Spinal cord (tissue), 10 donors: ENCODE measurements at places on chromosomes 16 and 17. TPM values are rescaled to one million over a fixed set of nuclear protein-coding genes. Genes with fewer than 3 reads are reported as not detected.
A peak's percentile ranks its signal among the peaks of the same experiment; 100 is the strongest.

ZPBP2 gene
- total RNA-seq: not detected

ABCA5 gene
- total RNA-seq: 38.2 TPM

ABCA10 gene
- 6.5 TPM for total RNA-seq

KRTAP4-3 gene
- total RNA-seq: not detected

GRCh38 chr16:19114359-19115147 lies 789 bp downstream of the ITPRIPL2 start:
- H3K27ac ChIP-seq: peak overlapping the region; percentile 47
- peak overlapping the region; percentile 50 for H3K4me3 ChIP-seq
- H3K27me3 ChIP-seq: peaks cover 21% of the 10 kb centered on the region
- H3K4me1 ChIP-seq: peaks cover 27% of the 10 kb centered on the region
- H3K36me3 ChIP-seq: peaks cover 15% of the 10 kb centered on the region

GRCh38 chr17:5672815-5673430 lies 88.6 kb upstream of the NLRP1 start:
- H3K27ac ChIP-seq: no peak overlapping the region
- H3K27me3 ChIP-seq: no peaks in the 10 kb centered on the region
- no peak overlapping the region for H3K4me3 ChIP-seq

DNA sequence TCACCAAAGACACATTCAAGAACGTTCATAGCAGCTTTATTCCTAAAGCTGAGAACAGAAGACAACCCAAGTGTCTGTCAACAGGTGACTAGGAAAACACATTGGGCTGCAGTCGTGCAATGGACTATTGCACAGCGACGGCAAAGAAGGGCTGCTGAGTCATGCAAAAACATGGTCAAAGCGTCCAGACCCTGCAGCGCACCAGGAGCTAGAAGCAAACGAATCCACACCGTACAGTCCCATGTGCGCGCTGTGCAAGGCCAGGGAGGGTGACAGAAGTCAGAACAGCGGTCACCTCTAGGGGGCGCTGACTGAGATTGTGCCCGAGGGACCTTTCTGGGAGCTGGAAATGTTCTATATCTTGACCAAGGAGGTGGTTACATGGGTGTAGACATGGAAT lies 266.4 kb downstream of the MAF start:
- H3K27me3 ChIP-seq: peaks cover 3% of the 10 kb centered on the region
- no peaks in the 10 kb centered on the region for H3K4me1 ChIP-seq
- DNase-seq: no peak
- no peak overlapping the region for H3K4me3 ChIP-seq
- no peak overlapping the region for H3K27ac ChIP-seq
- no peaks in the 10 kb centered on the region for H3K36me3 ChIP-seq

DNA sequence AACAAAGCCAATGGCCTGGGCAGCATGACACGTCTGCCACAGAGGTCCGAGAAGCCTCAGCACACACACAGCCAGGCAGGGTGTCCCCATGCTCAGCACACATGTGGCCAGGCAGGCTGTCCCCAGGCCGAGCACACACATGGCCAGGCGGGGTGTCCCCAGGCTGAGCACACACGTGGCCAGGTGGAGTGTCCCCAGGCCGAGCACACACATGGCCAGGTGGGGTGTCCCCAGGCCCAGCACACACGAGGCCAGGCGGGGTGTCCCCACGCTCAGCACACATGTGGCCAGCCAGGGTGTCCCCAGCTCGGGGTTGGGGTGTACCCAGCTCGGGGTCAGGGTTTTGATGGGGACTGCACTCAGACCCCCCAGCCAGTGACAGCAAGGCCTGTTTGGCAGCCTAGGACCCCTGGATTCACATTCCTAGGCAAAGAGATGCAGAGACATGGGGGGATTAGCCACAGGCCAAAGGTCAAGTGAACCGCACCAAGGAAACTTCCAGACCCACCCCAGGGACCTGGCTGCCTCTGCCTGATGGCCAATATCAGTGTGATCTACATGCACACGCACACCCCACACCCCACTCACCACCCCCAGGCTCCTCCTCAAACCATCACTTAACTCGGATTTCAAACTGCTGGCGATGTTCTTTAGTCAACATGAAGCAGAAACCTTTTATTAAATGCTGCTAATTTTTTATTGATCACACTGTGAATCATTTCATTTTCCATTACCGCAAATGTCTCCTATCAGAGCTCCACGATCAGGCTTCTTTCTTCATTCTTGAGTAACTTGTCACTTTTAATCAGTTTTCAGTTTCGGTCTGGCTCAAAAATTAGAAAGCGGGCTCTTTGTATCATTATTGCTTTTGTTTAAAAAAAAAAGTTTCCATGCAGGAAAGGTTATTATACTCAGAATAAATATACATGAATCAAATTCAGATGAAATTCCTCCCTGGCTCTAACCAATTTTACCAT lies 111.4 kb downstream of the ZNF423 start:
- peaks cover 46% of the 10 kb centered on the region for H3K4me1 ChIP-seq
- DNase-seq: no peak
- no peak overlapping the region for H3K27ac ChIP-seq
- no peaks in the 10 kb centered on the region for H3K27me3 ChIP-seq
- no peaks in the 10 kb centered on the region for H3K36me3 ChIP-seq

DNA sequence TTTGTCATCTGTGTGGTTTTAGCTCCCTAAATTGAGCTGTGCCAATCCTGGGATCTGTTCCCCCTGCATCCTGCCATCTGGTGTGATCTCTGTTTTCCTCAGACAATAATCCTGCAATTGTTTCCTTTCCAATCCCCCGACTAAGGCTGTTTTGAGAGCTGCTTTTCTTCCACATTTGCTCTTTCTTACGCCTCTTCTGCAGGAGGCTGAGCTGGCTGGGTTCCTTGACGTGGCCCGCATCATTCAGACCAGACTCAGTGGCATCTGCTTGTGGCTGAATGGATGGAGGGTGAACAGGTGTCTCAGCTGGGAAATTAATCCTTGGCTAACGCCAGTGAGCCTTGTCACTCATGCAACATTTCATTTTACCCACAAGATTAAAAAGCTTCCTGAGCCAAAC lies 9.8 kb upstream of the MED9 start:
- no peaks in the 10 kb centered on the region for H3K27me3 ChIP-seq
- H3K4me3 ChIP-seq: no peak overlapping the region
- peaks cover 22% of the 10 kb centered on the region for H3K4me1 ChIP-seq

- H3K36me3 ChIP-seq: no peaks in the 10 kb centered on the region
- no peak overlapping the region for H3K4me3 ChIP-seq
- H3K4me1 ChIP-seq: peaks cover 16% of the 10 kb centered on the region
- DNase-seq: no peak
These were observed 32.5 kb downstream of the ABCC12 start for GRCh38 chr16:48123104-48123788.

- no peak overlapping the region for H3K27ac ChIP-seq
- H3K4me3 ChIP-seq: no peak overlapping the region
- H3K27me3 ChIP-seq: no peaks in the 10 kb centered on the region
- DNase-seq: no peak
- peaks cover 27% of the 10 kb centered on the region for H3K36me3 ChIP-seq
These were observed 2.5 kb downstream of the ADAT1 start for GRCh38 chr16:75620326-75621169.

DNA sequence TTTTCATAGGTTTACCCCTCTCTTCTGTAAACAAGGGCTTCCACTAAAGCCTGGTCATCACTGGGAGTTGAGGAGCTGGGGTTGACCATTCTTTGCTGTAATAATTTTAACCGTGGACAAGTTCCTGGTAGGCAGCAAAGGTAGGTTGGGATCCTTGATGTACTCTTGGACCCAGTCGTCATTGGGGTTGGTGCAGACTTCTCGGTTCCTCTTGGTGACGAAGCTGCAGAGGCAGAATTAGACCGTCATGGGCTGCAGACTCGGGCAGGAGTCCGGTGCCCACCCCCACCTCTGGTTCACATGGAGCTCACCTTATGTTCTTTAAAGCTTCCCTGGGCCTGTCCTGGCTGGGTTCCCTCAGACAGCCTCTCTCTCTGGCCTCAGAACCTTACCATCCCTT lies 3.8 kb downstream of the CCL16 start:
- no peaks in the 10 kb centered on the region for H3K27me3 ChIP-seq
- DNase-seq: no peak
- no peaks in the 10 kb centered on the region for H3K36me3 ChIP-seq
- no peaks in the 10 kb centered on the region for H3K4me1 ChIP-seq
- H3K27ac ChIP-seq: no peak overlapping the region
- H3K4me3 ChIP-seq: no peak overlapping the region

DNA sequence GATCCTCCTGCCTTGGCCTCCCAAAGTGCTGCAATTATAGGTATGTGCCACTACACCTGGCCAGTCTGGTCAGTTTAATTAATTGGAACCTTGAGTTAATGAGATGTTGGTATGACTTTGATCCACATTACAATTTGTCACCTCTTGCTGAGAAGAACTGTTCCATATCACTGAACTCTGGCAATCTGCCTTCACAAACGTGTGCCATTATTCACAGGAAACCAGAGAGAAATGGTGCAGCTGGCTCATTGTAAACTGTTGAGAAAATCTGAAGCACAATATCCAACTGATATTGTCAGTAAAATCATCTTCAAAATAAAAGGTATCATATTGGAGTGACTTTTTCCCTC lies 39.3 kb upstream of the YPEL2 start:
- no peaks in the 10 kb centered on the region for H3K27me3 ChIP-seq
- H3K27ac ChIP-seq: no peak overlapping the region

GRCh38 chr16:49492896-49493626 lies 119.5 kb downstream of the C16orf78 start:
- peaks cover 16% of the 10 kb centered on the region for H3K36me3 ChIP-seq
- no peaks in the 10 kb centered on the region for H3K27me3 ChIP-seq
- H3K4me3 ChIP-seq: no peak overlapping the region

DNA sequence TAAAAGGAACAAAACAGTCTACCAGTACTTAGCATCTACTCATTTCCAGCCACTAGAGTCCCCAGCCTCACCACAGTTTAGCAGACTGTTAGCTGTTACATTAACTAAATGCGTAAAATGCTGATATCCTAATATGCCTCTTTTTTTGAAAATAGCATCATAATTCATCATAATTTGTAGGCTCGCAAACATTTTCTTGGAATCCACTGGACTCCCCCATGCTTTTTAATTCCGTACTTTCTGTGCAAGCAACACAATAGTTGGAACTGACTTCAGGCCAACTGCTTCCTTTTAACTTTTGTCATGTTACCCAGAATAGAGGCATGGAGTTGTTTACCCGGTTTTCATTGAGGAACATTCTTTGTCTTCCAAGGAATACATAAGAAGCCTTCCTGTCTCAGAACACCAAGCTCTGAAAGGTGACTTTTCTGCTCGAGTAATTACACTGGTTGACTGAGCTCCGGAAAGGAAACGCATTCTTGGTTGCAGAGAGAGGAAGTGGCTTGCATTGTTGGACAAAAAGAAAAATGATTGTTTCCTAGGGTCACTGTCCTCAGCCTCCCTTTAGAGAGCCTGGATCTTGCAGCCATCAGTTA lies 30.9 kb upstream of the SEC14L1 start:
- no peaks in the 10 kb centered on the region for H3K36me3 ChIP-seq
- peak overlapping the region; percentile 64 for H3K27ac ChIP-seq
- no peaks in the 10 kb centered on the region for H3K27me3 ChIP-seq
- peaks cover 11% of the 10 kb centered on the region for H3K4me1 ChIP-seq
- DNase-seq: no peak

DNA sequence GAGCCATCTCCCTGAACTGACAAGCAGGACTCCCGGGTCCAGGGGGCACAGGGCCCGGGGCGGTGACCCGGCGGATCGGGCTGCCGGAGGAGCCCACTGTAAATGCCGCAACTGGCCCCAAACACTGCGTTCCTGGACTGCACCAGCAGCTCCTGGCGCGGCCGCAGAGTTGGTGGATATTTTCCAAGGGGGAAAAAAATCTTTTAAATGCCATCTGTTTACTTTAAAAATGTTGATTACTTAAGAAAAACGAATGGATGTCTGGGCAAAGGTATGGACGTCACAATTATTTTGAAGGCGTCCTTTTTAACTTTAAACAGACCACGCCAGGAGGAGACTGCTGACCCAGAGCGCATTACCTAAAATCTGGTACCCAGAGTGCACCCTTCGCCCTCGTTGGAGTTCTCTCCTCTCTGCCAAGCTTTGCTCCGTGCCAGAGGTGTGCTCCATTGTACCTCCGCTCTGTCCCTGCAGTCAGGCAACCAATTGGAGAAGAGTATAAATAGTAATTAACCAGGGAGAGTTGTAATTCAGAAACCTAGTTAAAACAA lies 3.4 kb downstream of the HS3ST3B1 start:
- no peak for DNase-seq
- no peak overlapping the region for H3K4me3 ChIP-seq

- H3K4me1 ChIP-seq: peaks cover 24% of the 10 kb centered on the region
- H3K27me3 ChIP-seq: no peaks in the 10 kb centered on the region
- DNase-seq: no peak
- no peak overlapping the region for H3K4me3 ChIP-seq
These were observed 13.6 kb downstream of the G6PC3 start for GRCh38 chr17:44084131-44084538.

DNA sequence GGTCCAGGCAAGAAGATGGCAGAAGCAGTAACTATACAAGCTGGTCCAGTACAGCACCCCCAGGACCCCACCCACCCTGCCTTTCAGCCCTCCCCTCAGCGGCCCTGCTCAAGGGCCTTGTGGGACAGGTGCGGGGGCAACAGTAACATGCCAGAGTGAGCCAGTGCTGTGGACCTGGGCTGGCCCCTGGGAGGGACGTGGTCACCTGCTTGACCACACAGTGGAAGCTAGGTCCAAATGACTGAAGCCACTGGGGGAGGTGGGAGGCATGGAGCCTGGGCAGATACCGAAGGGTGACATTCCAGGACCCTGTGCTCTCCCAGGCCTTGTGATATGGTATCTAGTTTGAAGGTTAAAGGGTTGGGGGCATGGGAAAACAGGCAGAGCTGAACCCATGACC lies 17.3 kb downstream of the ATP6V0D1 start:
- H3K36me3 ChIP-seq: peaks cover 42% of the 10 kb centered on the region
- peaks cover 66% of the 10 kb centered on the region for H3K4me1 ChIP-seq
- H3K27ac ChIP-seq: no peak overlapping the region

DNA sequence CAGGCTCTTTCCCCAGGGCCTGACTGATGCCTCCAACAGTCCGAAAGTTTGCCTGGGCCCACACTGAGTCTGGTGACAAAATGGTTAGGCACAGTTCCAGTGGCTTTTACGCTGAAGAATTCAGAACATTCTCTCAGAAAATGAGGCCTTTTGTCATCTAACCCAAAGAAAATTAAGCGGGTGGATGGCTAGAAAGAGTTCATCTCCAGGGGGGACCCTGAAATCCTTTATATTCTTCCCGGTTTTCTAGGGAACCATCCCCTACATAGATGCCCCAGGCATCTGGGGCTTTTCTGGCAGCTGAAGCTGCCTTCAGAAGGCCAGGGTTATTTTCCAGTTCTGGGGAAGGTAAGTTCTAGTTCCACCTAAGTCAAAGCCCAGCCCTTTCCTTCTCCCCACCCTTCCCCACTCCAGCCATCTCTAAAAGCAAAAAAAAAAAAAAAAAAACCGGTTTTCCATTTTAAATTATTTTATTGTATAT lies 2.2 kb downstream of the RASD1 start:
- peak; percentile 51 for DNase-seq
- no peaks in the 10 kb centered on the region for H3K27me3 ChIP-seq
- peaks cover 23% of the 10 kb centered on the region for H3K36me3 ChIP-seq
- no peak overlapping the region for H3K27ac ChIP-seq
- H3K4me3 ChIP-seq: no peak overlapping the region
